Activated B cell treated with CpG ODN at 0.5 μM for 24 hours (primary cell): ENCODE measurements at places on chromosomes 13 and 19. TPM values are rescaled to one million over a fixed set of nuclear protein-coding genes. Genes with fewer than 3 reads are reported as not detected.
A peak's percentile ranks its signal among the peaks of the same experiment; 100 is the strongest.

DNA sequence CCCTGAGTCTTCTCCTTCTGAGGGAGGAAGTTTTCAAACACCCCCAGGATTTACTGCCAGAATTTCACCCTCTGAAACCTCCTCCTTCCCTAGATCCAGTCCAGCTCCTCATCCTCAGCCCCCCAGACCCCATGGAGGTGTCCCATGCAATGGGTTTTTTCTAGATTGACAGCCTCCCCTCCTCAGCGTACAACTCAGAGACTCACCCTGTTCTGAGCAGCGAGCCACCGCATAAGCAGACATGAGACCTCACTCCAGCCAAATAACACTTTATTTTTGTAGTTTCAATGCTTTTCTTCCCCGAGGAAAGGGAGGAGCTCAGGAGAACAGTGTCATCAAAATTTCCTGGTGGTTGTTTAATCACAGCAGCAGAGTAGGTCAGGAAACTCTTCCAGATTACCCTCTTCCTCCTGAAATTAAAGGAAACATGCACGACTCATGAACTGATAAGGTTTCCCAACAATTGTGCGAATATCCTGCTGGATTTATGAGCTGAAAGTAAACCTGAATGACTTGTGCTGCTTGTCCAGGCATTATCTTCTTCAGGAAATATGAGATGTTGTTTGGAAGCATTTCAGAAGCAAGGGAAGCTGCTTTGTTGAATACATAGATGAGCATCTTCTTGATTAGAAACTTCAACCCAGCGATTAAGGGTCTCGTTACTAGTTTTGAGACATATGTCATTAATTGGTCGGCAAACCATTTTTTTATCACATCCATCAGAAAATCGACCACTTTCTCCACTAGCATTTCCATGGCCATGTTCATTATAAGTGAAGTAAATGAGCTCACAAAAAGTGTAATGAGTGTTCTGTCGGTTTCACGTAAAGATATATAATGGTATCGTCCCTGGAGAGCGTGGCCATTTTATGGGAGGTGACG lies 36.2 kb downstream of the ERICH4 start:
- DNase-seq = no peak

DNA sequence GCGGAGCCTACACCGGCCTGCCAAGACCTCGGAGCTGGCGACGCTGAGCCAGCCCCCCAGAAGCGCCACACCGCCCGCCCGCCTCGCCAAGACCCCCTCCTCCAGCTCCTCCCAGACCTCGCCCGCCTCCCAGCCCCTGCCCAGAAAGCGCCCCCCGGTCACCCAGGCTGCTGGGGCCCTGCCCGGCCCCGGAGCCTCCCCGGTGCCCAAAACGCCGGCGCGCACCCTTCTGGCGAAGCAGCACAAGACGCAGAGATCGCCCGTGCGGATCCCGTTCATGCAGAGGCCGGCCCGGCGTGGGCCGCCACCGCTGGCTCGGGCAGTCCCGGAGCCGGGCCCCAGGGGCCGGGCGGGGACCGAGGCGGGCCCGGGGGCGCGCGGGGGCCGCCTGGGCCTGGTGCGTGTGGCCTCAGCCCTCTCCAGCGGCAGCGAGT lies 10.2 kb downstream of the C19orf25 start:
- peak; percentile 45 for DNase-seq

DNA sequence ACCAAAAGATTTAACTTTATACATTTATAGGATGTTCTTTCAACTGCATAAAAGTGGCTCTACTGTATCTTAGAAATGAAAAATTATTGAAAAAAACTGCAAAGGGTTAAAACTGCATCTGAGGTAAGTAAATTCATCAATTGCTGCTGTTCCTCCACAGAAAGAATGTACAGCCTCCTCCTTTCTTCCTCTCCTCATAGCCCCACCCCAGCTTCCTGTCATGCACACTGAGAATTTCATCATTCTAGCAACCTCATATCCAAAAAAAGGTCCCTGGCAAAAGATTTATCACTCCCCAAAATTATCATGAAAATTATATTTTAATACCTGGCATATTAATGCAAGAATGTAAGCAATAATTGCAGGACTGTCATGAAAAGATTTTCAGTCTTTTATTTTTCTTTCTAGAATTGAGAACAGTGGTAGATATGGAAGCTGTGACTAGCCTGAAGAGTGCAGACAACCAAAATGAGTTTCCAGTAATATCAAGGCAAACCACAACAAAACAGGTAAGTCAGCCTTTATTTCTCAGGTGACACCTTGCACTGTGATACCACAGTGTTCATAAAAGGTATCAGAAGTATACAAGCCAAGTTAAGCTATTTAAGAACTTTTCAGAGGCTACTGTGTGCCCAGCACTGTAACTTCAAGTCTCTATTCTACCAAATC lies 110.8 kb downstream of the SUCLA2 start:
- DNase-seq = no peak

The TRIM28 gene
- 380 and 407 TPM in 2 replicates for total RNA-seq

The ABCA7 gene
- total RNA-seq = 164 and 188 TPM in 2 replicates

GRCh38 chr13:59893266-59893665 lies 270.5 kb downstream of the DIAPH3 start:
- DNase-seq = no peak

The EMP3 gene
- total RNA-seq = 309 and 320 TPM in 2 replicates

The ZNF729 gene
- total RNA-seq = not detected in 2 replicates

The ZNF530 gene
- 7.0 and 7.9 TPM in 2 replicates for total RNA-seq

DNA sequence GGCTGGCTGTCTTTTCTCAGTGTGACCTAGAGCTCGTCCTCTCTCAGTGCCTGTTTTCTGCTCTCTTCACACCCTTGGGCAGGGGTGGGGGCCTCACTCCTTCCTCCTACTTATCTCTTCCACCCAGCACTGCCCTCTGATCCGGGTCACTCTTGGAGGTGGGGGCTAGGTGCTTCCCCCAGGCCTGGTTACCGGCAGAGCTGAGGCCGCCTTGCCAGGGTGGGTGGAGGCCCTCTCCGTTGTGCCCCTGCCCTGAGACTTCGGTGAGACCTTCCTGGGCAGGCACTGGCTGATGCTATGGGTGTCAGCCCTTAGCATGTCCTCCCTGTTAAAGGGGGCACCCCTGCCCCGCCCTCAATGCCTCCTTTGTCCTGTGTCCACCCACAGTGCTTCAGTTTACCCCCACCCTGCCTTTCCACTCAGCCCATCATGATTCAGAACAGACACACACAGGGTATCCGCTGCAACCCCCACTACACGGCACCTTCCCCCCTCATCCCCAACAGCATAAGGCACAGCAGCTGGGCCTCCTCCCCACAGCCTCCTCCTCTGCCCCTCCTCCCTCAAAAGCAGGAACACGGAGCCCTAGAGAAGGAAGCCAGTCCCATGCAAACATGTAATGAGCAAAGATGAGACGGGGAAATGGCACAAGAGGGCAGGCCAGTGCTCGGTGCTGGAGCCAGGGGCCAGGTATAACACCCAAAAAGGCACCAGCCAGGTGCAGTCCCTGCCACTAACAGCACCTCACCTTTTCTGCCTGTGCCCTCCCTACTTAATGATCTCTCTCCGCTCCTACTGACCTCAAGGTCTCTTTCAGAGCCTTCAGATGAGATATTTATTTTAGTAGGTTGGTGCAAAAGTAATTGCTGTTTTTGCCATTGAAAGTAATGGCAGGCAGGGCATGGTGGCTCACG lies 9.8 kb downstream of the ZGLP1 start:
- DNase-seq = no peak

- DNase-seq = no peak
Measured at GRCh38 chr13:106633321-106633720, 65.4 kb upstream of the ARGLU1 start.

The CEACAM3 gene
- total RNA-seq = not detected in 2 replicates

GRCh38 chr19:48624067-48624594 lies 4.8 kb downstream of the SPHK2 start:
- DNase-seq = peak; percentile 95

The NLRP5 gene
- total RNA-seq = not detected in 2 replicates

The LIPE gene
- total RNA-seq = 37.2 and 37.3 TPM in 2 replicates

DNA sequence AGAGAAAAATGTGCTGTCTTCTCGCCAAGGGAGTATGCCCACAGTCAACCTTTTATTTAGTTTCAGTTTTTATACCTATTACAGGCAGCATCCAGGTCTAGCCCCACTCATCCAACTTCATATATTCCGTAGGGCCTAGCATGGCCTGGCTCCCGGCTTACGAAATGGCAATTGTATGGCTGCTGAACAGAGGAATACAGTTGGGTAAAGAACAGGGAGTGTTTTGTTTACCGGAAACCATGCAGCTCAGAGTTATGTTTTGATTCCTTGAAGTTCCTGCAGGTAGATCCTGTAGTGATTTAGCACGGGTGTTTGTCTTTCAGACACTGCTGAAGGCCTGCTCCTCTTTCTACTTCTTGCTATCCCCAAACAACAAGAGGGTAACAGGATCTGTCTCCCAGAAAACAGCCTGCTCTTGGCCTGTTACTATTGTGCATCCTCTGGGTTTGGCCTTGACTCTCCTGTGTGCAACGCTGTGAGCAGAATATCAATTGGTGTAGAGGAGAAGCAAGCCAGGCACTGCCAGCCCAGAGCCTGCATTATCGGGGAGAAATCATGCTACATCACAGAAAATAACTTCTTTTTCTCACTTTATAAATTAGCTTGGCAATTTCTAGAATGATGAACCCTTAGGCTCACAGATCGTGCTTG lies 32.4 kb downstream of the OLFM4 start:
- no peak for DNase-seq

The THAP8 gene
- total RNA-seq = 2.3 and 2.4 TPM in 2 replicates

GRCh38 chr13:61162106-61162505 lies 253.5 kb downstream of the PCDH20 start:
- no peak for DNase-seq

DNA sequence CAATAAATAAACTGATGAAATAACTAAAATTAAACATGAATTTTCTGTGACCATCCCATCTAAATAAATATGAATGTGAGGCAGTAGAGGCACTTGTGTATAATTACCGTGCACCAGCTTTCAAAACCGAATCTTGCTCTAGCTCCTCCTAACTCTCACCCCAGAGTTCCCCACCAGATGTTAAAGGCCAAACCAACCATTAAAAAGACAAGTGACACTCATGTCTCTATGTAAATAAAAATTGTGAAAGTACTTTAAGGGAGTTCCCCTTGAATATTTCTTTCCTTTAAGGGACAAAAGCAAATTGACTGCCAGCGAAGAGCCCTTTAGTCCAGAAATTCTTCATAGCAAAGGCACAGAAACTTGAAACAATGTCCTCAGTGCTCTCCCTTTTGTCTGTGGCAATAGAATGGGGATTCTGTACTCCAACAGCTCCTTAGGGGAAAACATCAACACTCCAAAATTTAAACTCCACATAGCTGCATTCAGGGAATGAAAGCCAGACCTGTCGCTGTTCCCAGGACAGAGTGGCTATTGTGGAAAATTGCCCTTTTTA lies 101.7 kb upstream of the SOX21 start:
- DNase-seq = no peak

The GPC6 gene
- not detected in 2 replicates for total RNA-seq

DNA sequence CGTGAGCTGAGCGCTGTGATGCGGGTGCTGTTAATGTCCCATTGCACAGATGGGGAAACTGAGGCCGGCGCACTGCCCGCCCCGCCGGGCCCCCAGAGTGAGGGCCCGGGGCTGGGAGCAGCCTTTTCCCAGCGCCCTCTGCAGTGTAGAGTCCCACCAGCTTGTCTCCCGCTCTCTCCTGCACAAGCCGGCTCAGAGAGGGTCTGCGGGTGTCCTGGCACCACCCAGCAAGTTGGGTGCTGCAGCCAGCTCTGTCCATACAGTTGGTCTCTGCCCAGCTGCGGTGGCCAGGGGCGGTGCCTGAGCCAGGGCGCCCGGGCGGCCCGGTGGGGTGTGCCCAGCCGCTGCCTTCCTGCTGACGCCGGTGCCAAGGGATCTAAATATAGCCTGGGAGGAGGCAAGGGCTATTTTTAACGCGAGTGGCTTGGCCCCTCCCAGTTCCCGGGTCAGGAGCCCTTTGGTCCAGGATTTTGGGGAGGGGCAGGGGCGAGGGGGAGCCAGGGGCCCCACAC lies 19.3 kb downstream of the GADD45B start:
- no peak for DNase-seq

The CRLF1 gene
- total RNA-seq = not detected in 2 replicates

The FXYD7 gene
- total RNA-seq = 2.2 and 3.0 TPM in 2 replicates

- no peak for DNase-seq
Measured at GRCh38 chr13:76038920-76039716, 403.0 kb downstream of the LMO7 start.

- no peak for DNase-seq
Measured at GRCh38 chr13:34103854-34104253, 285.9 kb downstream of the RFC3 start.

The FPR1 gene
- 0.49 TPM in 1 of 2 replicates, not detected in the other for total RNA-seq

- DNase-seq = no peak
Measured at GRCh38 chr13:44730851-44731250, 154.7 kb upstream of the TSC22D1 start.

GRCh38 chr13:87331178-87331577 lies 340.0 kb upstream of the SLITRK5 start:
- no peak for DNase-seq
